Mucosa of descending colon (tissue), 3 donors: ENCODE measurements at places on chromosomes 3 and 15. TPM values are rescaled to one million over a fixed set of nuclear protein-coding genes. Genes with fewer than 3 reads are reported as not detected.

GYG1 gene
- total RNA-seq, result 26.1 TPM

LMAN1L gene
- total RNA-seq, result 0.60 TPM

SLC2A2 gene
- total RNA-seq, result not detected

LRRC31 gene
- 16.5 TPM for total RNA-seq

VGLL4 gene
- total RNA-seq, result 42.5 TPM

LARP6 gene
- total RNA-seq, result 24.8 TPM

GRCh38 chr15:83657549-83657948, 3.6 kb downstream of the ADAMTSL3 start:
- no peak for DNase-seq

DNA sequence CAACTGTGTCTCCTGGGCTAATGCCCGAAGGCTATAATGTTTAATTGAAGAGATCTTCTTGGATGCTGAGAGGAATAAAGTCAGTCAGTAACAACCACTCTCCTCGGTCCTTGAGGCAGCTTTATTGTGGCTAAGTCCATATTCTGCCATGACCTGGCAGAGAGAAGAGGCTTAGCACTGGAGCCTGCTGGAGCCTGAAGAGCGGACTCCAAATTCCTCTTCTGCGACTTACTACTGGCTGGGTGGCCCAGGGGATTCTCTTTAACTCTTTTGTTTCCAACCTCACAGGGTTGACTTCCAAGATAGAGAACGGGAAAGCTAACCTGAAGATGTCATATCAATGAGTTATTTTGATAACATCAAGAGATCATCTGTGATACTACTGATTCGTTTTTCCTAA, 71.1 kb downstream of the MYO1E start:
- no peak for DNase-seq

DNA sequence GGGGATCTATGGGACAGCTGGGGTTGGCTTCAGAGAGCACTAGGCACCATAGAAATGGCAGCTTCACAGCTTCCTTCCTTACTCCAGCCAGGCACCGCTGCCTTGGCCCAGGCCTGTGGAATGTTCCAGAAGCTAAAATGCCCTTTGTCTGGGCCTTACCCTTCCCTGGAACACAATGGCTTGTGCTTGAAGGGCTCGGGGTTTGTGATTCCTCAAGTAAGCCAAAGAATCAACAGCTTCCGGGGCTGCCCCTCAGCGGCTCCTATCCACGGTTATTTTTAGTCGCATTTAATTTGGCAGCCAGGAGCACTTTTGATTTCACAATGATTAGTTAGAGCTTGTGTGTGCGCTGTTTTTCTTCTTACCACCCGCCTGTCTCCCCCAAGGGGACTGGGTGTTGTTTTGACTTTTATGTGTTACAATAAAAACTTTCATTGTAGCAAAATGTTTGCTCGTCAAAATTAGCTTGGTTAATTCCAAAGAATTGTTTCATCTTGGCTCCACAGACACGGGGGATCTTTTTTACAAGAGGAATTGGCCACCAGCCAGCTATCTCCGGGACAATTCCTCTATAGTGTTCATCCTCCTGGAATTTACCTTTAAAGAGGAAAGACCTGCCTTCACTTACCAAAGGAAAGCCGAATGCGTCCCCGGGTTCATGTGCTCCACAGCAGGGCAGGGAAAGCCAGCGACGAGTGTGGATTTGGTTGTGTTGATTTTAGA, 73.8 kb downstream of the TLE3 start:
- no peak for DNase-seq

DNA sequence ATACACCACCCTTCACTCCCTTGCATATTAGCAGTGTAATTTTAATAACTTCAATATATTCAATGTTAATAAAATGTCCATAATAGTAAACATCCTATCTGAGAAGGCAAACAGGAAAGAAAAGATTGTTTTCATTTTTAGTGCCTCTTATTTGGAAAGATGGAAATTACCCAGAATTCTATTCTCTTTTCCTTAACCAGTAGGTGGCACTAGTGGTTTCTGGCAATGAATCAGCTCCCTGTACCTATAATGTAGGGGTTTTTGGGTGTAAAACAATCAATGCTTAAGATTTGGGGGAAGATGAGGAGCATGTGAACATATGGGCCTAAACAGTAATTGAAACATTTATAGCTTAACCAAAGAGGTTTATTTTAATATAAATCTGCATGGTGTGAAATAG, 5.7 kb upstream of the SEMA6D start:
- no peak for DNase-seq

DNA sequence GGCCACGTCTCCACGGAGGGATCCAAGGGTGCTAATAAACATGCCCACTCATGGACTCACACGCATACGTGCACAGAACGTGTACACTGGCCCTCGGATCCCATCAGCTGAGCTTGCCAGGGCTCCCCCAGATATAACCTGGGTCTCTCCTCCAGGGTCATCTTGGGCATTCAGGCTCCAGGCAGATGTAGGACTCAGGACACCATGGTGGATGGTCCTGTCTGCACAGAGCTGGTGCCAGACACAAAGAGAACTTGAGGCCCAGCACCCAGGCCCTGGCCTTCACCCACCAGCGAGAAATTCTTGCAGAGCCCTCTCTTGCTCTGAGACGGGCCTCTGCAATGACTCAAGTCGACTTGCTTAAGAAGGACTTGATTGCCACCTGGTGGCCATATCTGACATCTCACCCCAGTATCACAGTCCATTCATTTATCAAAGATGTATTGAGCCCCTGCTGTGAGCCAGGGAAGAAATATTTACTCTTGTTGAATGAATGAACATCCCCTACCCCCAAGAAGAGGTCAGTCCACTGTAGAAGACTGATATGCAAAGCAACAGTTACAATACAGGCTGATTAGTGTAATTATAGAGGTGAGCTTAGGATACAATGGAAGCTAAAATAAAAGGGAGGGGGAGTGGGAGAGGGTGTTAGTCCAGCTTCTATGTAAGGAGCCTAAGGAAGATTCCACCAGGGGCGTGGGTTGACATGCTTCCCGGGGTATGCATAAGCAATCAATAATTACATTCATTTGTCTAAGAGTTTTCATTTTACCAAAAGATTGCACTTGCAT, 34.2 kb upstream of the VPS8 start:
- peak; percentile 69 for DNase-seq

DNA sequence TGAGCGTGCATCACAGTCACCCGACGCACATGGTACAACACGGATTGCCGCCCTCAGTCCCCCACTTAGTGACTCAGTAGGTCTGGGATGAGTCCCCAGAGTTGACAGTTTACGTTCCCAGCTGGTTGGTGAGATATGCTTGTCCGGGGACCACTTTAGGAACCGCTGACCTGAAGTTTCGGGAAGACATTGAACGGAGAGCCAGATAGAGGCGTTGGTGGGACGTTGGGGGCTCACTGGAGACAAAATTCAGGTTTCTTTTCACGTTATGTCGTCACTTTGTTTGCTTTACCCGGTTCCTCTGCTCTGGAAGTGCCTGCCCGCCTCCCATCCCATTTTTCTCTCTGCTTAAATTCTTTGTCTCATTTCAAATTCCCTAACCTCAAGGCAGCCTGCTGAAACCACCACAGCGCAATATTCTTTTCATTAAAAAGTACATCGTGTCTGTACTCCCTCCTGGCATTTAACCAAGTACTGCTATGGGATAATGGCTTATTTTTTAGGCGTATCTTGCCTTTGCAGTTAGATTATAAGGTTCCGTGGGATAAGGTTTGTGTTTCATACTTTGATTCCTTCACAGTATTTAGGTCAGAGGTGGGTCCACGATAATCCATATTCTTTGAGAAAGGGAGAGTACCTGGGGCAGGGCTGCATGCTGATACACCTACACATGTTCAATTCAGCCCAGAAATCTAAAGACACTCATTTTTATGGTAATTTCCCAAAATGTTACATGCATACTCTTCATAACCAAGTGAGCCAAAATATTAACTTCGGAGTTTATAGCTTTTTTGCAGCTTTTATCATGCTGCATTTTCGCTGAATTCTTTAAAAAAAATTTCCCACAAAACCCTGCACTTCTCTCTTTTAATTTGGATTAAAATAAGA, 921 bp downstream of the LMLN start:
- DNase-seq, result no peak

DNA sequence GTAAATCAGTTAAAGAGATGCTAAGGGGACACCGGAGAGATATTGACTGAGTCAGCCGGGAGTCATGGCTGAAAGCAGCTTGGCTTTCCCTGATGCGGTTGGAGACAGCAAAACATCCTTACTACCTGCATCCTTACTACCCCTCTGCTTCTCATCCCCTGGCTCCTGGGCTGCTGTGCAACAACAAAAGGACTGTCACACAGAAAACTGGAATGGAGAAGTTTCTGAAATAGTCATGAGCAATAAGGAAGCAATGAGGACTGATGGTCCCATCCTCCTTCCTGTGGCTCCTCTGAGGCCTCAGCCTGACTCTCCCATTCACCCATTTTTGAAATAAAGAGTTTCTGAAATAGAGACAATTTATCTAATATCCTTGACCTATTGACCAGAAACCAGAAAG, 1.1 kb downstream of the HCLS1 start:
- no peak for DNase-seq

DNA sequence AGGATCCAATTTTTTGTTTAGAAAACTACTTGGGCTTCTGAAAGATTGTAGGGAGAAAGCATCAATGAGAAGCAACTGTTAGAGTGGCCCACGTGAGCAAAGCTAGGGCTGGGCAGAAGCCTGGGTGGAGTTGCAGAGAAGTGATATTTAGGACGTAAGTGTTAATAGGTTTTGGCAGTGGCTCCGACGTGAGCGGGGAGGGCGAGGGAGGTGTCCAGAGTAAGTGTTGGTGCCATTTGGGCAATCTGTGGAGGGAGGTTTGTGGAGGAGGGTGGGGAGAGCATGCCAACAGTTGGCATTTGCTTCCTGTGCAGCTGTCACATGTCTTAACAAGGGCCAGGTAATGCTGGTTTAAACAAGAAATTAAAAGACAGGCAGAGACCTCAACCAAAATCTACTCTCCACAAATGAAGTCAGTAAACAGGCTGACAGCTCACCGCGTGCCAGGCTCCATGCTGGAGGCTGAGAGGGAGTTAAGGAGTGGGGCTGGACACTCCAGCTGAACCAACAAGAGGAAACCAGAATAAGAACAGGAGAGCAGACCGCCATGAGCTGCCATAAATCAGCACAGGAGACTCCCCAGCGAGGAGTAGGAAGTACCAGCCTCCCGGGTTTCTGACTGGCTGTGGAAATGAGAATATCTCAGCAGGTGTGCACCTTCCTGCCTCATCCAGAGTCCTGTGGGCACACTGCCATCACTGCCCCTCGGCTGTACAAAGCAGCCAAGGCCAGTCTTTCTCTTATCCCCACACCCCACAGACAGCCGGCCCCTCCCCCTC, 232.6 kb downstream of the ABHD5 start:
- DNase-seq, result no peak

DNA sequence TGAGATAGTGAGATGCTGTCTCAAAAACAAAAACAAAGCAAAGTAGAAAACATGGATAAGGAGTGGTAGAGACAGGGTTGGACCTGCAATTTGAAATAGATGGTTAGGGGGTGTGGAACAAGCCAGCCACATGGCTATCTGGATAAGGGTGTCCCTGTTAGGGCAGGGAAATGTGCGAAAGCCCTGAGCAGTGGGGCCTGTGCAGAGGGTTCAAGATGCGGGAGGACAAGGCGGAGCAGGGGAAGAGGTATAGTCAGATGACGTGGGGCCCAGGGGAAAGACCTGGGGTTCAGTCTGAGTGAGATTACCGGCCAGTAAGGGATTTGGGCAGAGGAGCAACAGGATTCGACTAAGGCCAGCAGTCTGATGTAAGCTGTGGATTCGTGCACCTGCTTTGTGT, 18.4 kb upstream of the NR2E3 start:
- no peak for DNase-seq

GRCh38 chr3:150656316-150656715, 47.4 kb downstream of the ERICH6 start:
- DNase-seq, result no peak

GRCh38 chr15:40871749-40872617, 2.1 kb downstream of the RHOV start:
- DNase-seq, result peak; percentile 85

DNA sequence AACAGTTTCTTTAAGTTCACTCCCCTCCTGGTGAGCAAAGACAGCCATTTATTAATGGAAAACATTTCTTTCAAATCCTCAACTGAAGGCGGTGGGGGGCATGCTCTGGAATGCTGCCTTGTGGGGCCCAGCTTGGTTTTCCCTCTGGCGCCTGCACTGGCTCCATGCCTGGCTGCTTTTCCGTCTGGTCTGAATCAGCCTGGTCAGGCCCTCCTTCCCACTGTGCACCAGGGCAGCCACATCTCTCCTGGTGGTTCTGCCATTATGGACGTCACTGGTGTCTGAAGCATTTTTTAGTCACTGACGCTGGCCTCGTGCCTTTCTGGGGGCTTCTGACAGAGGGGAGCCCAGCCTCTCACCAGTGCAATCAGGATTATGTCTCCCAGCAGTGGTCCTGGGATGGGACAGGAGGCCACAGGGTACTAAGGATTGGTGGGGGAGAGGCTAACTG, 57.6 kb upstream of the APEH start:
- DNase-seq, result no peak

DNA sequence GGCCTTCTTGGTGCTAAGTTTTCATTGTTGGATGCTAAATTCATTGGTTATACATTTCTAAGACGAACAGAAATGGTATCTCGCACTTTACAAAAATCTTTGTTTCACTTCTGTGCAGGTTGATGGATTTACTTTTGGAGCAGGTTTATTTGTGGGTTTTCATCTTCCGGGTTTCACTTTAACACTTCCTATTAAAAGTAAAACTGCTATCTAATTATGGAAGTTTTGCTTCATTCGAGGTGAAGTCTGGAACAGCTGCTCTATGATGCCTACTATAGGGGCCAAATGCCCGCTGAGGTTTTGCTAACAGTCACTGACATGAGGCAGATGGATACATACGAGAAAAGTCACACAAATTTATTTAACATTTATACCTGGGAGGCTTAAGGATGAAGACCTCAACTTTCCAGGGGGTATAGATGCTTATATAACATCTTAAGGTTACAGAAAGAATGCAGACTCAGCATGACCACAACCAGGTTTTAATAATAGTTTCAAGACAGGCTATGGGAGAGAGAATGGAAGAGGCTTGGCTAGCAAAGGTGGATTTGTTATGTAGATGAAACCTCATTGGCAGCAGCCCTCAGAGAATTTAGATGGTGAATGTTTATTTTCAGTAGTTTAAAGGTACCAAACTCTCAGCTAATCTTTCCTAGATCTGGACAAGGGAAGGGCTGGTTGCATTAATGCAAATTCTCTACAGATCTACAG, 54.2 kb downstream of the OSTN start:
- no peak for DNase-seq

GRCh38 chr3:193452338-193452737, 73.8 kb upstream of the ATP13A5 start:
- DNase-seq, result no peak
